Midbrain (tissue), 1 donor: ENCODE measurements at places on chromosomes 3 and 15.
A peak's percentile ranks its signal among the peaks of the same experiment; 100 is the strongest.

DNA sequence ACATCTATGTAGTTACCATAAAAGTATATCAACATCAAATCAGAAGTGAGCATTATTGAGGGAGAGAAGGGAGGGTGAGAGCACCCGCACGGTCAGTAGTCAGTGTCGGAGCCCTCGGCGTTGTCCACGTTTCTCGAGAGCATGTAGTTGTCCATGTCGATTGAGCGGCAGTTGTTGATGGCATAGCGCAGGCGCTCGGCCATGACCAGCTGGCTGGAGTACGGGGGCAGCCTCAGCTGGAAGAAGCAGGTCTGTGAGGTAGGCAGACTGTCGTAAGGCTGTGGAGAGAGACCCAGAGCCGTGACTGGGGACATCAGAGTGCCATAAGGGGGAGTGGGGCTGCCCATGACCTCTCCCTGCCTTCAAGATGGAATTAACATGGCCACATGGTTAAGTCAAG lies 11.8 kb downstream of the FBXL22 start:
- DNase-seq = no peak

- DNase-seq = no peak
Measured at GRCh38 chr3:141074529-141074928, 23.4 kb downstream of the SPSB4 start.

GRCh38 chr15:74613953-74614743 lies 1.5 kb upstream of the CLK3 start:
- DNase-seq = no peak

GRCh38 chr3:156628836-156629618 lies 45.4 kb upstream of the TIPARP start:
- DNase-seq = no peak

DNA sequence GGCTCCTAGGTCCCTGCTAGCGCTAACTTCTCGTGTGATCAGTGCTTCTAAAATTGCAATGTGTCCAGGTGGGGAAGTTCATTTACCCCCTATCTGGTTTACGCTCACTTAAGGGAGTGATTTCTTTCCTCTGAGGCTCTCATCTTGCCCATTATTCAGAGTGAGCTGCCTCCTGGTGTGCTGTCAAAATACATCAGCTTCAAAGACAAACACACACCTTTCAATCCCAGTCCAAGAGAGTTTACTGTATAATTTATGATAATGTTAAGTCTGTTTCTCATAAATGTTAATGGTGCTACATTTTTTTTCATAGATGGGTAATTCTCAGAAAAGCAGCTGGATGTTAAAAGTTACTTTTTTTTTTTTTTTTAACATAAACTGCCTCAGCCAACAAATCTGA lies 112.3 kb downstream of the RORA start:
- no peak for DNase-seq

GRCh38 chr3:100496711-100497261 lies 4.4 kb downstream of the TMEM45A start:
- no peak for DNase-seq

DNA sequence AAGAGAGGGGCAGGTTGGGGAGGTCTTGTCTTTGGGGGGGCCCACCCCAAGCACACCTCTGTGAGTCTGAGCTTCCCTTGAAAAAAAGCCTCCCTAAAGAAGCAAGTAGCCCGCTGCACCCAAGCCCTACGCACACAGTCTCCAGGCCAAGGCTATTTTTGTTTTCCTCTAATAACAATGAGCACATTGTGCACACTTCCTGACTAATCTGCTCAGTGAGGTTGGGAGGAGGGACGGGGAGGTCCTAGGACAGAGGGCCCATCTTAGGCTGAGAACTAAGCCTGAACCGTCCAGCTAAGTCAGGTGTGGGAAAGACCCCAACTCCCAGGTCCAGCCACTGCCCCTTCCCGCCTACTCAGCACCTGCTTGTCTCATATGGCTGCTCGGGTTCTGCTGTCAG lies 87.2 kb downstream of the HMG20A start:
- DNase-seq = peak; percentile 86

GRCh38 chr3:116038968-116039650 lies 406.2 kb downstream of the LSAMP start:
- DNase-seq = no peak

DNA sequence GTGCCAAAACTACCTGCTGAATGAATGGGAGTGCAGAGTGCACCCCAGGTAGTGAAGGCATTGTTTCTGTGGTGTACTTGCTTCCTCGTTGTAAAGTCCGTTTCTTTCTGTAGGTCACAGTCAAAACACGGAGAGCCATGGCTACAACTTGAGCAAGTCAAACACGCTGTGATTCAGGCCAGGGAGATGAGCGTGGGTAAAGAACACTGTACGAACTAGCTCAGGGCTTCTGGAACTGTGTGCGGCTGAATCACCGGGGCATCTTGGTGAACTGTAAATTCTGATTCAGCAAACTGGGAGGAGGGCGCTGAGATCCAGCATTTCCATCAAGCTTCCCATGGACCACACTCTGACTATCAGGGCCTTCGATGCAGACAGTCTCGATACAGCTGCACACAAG lies 5.0 kb upstream of the TNK2 start:
- no peak for DNase-seq

DNA sequence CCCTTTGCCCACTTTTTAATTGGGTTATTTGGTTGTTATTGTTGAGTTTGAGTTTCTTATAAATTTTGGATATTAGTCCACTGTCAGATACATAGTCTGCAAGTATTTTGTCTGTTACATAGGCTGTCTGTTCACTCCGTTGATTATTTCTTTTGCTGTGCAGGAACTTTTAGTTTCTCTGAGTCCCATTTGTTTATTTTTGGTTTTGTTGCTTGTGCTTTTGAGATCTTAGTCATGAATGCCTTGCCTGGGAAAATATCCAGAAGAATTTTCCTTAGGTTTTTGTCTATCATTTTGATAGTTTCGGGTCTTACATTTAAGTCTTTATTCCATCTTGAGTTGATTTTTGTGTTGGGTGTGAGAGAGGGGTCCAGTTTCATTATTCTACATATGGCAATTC lies 254.5 kb downstream of the NLGN1 start:
- no peak for DNase-seq

GRCh38 chr3:47342151-47342550 lies 38.7 kb upstream of the PTPN23 start:
- no peak for DNase-seq

DNA sequence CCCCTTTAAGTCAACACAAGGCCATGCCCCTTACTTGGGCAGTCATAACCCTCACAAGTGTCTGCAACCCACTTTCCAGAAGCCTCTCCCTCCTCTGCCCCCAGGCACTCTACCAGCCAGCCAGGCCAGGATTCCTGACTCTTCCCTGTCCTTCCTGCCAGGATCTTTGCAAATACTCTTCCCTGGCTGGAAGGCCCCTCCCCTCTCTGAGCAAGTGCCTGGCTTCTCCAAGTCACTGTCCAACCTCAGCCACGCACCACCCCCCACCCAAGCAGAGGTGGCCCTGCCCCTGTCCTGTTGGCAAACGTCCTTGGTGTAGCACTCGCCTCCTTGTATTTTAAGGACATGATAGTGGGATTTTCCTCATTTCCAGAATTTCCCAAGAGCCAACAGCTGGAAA lies 54.7 kb upstream of the USP3 start:
- DNase-seq = no peak

- DNase-seq = no peak
Measured at GRCh38 chr15:94240480-94240879, 9.1 kb downstream of the MCTP2 start.

GRCh38 chr15:80694611-80695098 lies 455 bp upstream of the ABHD17C start:
- DNase-seq = no peak

DNA sequence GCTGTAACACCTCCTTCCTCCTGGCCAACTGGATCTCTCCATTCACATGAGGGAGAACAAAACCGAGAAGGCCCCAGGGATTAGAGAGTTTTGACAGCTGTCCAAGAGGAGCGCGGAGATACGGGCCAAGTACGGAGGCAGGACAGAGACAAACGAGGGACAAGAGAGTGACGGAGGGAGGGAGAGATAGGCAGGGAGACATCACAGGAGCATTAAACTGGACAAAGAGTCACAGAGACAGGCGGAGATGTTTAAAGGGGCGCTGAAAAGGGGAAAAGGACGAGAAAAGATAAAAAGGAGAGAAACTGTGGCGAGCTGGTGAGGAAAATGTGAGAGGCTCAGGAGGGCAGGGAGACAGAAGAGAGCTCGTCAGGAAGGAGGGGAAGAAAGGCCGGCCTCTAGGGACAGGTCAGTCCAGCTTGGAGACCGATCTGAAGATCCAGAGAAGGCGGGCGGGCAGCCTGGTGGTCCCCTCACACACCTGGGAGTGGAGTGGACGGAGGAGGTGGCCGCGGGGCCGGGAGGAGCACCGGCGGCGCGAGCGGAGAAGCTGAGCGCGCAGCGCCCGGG lies 40.5 kb upstream of the ROPN1 start:
- DNase-seq = peak; percentile 71

DNA sequence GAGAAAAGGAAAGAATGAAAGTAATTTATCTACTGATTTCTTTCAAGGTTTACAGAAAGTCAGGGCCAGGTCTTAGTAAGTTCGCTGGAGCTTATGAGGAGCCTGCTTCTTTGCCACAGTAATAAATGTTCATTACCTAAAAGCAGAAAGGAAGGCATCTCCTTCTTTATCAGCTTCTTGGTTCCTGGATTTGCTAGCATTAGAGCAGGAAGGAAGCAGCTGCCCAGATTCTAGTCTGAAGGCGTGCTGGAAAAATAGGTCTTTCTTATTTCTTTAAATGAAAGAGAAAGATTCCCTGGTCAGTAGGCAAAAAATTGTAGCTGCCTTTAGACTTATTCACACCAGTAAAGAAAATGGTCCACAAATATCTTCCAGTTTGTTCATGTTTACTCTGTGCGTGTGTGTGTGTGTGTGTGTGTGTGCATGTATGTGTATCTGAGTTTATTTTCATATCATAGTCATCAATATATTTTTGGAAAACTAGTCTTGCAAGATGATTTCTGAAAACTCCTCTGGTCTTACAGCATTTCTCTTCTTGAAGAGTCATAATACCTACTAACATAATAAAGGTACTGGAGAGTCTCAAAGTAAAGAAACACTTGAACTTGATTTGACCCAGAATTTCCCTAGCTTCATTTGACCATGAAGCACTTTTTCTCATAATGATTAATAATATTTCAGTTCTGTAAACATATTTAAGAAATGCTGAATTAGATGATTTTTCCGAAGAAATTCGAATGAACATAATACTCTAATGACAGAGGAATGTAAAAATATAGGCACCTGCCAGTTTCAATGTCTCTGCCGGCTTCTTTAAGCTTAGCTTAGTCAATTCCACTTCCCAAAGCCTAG lies 255.3 kb upstream of the ZPLD1 start:
- no peak for DNase-seq

- DNase-seq = no peak
Measured at GRCh38 chr15:100170291-100171210, 171.2 kb downstream of the ADAMTS17 start.

DNA sequence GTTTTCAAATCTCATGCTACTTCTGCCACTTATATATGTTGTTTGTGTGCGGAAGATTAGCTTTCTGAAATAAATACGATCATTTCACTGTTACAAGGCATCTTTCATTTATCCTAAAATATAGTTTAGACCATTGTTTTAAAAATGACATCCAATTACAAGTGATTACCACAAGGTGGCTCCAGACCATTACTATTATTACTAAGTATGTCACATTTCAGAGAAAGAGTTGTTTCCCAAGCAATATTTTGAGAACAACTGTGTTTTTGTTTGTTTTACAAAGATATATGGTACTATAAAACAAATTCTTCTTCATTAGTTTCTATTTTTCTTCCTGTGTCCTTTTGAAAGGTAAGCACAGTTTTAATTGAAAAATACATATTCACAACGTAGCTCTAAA lies 136.0 kb upstream of the RAP2B start:
- DNase-seq = peak; percentile 4
